ENCODE measurements at places on chromosomes 1 and 21.

DNA sequence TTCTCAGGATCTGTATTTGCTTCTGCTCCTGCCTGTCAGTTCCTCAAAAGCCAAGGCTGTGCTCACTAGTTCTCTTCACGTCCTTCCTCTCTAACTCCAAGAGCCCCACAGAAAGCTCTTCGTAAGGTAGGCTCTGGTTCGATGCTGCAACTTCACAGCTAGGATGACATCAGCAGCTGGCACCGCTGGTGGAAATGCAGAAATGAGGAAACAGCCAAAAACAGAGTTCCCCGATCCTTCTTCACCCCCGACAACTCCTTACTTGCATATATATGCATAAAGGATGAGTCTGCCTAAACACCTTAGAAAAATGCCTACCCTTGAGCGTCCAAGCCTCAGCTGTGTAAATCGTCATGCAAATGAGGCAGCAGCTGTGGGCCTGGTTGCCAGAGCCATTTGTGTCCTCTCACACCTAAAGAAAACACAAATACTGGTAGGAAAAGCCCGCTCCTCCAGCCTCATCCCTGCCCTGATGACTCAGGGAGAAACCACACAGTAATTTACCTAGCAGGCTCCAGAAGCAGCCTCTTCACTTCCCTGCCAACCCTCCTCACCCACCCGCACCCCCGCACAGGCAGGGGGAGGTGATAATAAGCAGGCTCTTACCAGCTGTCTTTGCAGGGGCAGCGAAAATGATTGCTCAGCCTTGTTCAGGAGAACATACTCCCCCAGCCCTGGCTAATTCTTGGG is 28.2 kb downstream of the BATF3 start:
- peak; percentile 92 for DNase-seq

GRCh38 chr21:41611966-41612606 is 104.1 kb upstream of the TMPRSS2 start:
- no peak for DNase-seq

DNA sequence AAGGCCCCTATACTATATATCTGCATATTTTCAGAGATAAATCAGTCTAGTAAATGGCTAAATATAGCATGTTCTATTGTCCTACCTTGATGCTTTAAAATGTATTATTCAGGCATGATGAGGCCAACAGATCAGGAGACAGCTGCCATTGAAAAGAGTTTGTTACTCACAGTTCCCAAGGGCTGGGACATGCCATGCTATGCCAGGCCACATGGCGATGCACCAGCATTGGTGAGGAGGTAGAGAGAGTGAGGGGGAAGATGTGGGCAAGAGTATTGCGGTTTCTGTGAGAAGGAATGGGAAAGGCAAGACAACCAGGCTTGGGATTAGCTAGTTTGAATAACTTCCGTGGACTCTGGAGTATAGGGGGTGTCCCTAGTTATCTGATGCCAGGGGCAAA is 316.5 kb downstream of the DISC1 start:
- DNase-seq = no peak

- no peak for DNase-seq
These were observed 401 bp downstream of the WNT9A start for GRCh38 chr1:227947386-227947675.

- no peak for DNase-seq
These were observed 55.9 kb downstream of the OLIG1 start for GRCh38 chr21:33125680-33126375.

DNA sequence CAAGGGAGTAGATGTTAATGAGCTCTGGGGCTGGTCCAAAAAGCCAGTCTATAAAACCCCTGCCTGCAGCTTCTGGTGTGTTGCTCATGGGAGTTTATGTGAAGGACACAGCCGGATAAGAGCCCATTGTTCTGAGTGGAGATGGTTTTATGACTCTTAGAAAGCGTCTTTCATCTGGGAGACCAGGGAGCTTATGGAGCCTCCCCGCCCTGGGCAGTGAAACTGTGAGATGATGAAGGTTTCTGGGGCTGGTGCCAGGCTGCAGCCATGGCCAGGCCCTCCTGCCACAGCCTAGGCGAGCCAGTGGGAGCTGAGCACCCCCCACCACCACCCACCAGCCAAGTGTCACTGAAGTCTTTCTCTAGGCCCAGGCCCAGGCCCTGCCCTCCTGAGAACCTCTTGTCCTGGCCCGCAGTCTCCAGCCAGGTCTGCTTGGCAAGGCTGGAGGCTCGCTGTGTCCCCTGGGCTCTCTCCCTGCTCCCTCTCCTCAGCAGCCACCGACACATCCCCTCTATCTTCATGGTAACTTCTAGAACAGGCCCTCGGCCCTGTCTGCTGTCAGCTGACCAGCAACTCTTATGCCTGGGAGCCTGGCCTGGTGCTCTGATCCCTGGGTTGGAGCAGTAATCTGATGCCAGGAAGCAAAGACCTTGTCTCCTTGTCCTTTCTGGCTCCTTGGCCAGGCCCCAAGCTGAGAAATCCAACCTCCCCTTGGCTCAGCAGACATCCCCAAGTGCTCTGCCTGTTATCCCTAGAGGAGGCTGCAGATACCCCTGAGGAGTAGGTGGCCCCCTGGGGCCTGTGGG is 7.6 kb upstream of the ARHGEF10L start:
- DNase-seq = no peak

GRCh38 chr1:15148475-15148874 is 5.1 kb upstream of the TMEM51 start:
- no peak for DNase-seq

DNA sequence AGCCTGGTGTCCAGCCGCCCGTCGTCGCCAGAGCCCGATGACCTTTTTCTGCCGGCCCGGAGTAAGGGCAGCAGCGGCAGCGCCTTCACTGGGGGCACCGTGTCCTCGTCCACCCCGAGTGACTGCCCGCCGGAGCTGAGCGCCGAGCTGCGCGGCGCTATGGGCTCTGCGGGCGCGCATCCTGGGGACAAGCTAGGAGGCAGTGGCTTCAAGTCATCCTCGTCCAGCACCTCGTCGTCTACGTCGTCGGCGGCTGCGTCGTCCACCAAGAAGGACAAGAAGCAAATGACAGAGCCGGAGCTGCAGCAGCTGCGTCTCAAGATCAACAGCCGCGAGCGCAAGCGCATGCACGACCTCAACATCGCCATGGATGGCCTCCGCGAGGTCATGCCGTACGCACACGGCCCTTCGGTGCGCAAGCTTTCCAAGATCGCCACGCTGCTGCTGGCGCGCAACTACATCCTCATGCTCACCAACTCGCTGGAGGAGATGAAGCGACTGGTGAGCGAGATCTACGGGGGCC is 1.2 kb downstream of the OLIG2 start:
- no peak for DNase-seq

- DNase-seq = no peak
These were observed 151.1 kb downstream of the NTNG1 start for GRCh38 chr1:107291987-107292386.

- peak; percentile 31 for DNase-seq
These were observed 18.5 kb downstream of the PLA2G2D start for GRCh38 chr1:20100632-20101355.

DNA sequence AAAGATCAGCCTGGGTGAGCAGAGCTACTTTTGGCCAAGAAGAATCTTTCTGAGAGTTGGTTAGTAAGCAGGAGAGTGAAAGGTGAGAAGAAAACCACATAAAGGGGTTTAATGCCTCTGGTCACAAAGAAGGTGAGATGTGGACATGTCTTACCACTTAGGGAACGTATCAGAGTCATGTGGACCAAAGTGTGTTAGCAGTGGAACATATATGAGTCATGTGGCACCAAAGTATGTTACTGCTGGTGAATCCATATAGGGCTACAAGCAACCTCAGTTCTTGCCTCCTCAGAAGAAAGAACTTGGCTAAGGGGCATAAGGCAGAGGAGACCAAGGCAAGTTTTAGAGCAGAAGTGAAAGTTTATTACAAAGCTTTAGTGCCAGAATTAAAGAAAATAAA is 411.6 kb upstream of the NEGR1 start:
- no peak for DNase-seq

- DNase-seq = no peak
These were observed 372.1 kb upstream of the PBX1 start for GRCh38 chr1:164186881-164187280.

All from inflammatory macrophage treated with lipopolysaccharide for 1 hour (primary cell).